CD4-positive, alpha-beta memory T cell (primary cell): ENCODE measurements at places on chromosomes 2 and 18.

GRCh38 chr2:219029829-219030165 lies 11.5 kb downstream of the CFAP65 start:
- peak; percentile 73 for DNase-seq

GRCh38 chr18:31741097-31741735 lies 19.5 kb downstream of the SLC25A52 start:
- peak; percentile 50 for DNase-seq

DNA sequence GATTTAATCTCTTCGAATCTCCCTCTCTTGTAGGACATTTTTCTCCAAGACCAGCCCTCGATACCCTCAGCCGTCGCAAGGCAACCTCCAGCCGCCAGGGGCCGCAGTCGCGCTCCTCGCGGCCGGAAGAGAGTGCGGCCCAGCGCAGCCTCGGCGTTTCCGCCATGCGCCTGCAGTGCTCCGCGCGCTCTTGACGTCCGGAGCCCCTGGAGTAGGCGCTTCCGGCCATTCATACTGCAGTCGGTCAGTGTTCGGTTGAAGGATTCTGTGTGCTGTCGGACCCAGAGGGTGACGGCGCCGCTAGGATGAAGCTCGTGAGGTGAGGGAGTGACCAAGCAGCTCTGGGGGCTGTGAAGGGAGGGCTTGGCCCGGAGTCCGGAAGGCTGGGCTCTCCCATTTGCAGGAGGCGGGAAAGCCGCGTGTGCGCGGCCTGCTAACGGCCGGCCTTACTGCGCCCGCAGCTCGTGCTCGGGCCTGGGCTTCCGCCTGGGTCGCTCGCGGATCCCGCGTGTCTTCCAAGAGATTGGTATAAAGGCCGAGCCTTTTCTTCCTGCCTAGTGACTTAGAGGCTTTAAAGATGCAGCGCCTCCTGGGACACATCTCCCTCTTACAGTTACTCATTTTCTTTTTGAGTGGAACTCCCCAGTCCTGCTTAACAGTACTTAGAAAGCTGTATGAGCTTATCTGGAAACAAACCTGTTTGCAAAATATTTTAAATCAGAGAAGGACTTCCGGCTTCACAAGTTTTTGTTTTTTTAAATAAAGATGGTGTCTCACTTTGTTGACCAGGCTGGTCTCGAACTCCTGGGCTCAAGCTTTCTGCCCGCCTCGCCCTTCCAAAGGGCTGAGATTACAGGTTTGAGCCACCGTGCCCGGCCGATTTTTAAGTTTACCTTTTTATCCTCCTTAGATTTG lies at the start of gene SNRPD1:
SNRPD1 (plus strand) TSS at position 190 of the 915 bp plus-strand sequence; CDS start at position 306, 116 bp downstream.
- peak; percentile 83 for DNase-seq

GRCh38 chr2:188381614-188382013 lies 89.9 kb downstream of the GULP1 start:
- no peak for DNase-seq

- DNase-seq = peak; percentile 69
Observed at GRCh38 chr2:237695201-237695780, 67.9 kb downstream of the LRRFIP1 start.

- no peak for DNase-seq
Observed at GRCh38 chr2:186636800-186637496, 47.1 kb downstream of the ITGAV start.

GRCh38 chr2:165471349-165471950 lies 2.0 kb downstream of the CSRNP3 start:
- no peak for DNase-seq

DNA sequence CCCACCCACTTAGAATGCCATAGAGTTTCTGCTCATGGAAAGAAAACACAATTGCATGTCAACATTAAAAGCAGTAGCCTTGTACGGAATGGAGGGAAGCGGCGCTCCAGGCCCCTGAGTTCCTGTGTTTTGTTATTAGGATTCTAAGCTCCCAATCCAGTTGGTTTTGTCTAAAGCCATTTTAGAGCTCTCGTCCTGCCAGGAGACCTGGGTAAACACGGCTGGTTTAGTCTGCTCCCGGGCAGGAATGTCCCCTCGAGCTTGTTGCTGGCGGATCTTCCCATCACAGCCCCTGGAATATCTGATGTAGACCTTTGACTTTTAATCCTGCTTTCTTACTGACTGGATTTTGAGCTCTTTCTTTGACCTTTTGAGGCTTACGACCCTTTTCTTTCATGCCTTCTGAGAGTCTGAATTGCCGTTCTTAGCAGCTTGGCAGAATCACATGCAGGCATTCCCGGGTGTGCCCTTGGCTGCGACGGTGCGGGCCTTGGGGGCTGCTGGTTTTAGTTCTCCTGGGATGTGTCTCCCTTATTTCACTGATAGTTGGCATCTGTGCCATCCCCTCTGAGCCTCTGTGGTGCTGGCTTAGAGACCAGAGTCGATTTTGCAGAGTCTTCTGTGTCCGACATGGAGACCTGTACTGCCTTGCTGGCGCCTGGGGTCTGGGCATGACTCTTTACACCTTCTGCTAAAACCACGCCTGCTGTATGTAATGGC lies 25.4 kb downstream of the GREB1 start:
- DNase-seq = no peak

DNA sequence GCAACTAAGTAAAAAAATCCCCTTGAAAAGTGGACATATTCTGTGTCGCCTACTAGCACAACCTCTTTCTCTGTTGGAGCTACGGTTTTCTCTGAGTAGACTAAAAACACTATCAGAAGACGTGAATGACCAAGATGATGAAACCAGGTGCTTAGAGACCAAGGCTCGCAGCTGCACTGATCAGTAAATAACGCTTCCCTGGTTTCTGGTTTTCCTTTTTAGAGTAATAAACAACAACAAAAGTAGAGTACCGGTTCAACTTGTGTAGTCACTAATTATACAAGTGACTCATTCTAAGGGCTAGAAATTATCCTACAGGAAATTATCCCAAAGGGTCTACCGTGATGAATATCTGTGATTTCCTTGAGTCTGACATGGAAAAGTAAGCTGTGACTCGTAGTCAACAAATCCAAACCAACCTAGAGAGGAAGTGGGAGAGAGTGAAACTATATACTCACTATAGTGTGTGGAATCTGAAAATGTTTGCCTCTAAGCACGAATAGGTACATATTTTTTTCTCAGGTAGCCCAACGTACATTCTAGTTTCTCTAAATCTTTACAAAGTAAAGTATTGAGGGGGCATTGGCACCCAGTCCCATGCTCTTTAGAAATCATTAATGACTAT lies 17.8 kb downstream of the RASGRP3 start:
- no peak for DNase-seq

- no peak for DNase-seq
Observed at GRCh38 chr18:35950628-35950982, 21.9 kb upstream of the RMP24 start.

DNA sequence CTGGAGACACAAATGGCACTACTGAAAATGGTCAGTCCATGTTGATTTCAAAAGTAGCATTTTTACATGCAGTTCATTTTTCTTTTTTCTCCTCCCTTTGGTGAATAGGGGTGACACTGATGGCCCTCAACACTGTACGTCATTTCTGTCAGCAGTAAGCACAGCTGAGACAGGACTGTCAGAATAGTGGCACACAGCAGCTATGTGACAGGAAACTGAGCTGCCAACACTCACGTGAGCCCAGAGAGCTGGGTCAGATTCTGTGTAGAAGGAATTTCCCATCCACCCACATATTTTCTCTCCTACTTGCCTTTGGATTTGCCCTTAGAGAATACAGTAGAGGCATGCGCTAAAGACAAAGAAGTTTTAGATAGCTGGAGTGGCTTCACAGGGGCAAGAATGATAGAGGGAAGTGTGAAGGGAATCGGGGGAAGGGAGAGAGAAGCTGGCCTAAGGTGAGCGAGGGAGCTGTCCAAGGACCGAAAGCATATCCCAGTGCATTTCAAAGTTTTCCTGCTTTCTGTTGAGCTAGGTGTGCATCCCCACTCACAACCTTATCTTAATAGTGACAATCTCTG lies 476.6 kb downstream of the CNTNAP5 start:
- no peak for DNase-seq

- no peak for DNase-seq
Observed at GRCh38 chr18:78323453-78324197, 656.0 kb upstream of the SALL3 start.

DNA sequence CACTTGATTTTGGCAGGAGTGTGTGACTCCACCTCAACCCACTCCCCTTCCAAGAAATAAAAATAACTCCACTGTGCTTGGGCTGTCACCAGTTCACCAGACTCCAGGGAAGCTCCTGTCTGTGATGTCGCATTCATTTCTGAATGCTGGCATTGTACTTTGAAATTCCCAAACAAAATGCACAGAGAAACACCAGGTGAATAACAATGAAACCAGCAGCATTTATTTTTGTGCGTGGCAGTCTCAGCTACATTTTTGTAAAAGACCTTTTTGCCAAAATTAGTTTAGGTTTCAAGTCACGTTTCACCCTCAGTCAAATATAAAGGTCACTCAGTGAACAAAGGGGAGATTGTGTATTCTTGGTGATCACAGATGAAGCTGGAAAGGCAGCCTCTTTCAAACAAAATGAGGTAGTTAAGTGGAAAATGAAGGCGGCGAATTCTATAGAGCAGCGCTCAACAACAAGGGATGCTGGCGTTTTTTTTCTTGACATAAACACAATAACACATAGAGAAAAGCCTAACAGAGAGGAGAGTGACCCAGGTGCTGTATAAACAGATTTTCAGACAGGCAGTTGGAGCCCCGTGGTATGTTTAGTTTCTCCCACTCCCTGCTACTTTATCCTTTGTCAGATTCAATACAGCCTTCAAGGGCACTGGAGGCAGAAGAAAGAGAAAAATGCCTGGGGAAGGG lies 210.3 kb upstream of the GCFC2 start:
- no peak for DNase-seq

DNA sequence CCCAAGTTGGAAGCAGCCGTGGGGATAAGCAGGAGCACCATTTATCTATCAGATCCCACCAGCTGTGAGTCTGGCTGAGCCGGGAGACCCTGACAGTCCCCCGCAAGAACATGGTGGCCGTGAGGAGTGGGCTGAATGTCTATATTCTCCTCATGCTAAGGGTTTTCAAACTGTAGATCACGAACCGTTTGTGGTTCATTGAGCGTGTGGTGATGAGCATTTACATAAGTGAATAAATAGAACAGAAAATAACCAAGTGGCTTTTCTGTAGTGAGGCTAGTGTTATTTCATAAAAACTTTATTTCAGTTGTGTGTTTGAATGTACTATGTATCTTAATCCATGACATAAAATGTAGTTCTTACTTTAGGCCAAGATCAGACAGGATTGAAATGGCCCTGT lies 190.2 kb upstream of the APCDD1 start:
- DNase-seq = no peak

DNA sequence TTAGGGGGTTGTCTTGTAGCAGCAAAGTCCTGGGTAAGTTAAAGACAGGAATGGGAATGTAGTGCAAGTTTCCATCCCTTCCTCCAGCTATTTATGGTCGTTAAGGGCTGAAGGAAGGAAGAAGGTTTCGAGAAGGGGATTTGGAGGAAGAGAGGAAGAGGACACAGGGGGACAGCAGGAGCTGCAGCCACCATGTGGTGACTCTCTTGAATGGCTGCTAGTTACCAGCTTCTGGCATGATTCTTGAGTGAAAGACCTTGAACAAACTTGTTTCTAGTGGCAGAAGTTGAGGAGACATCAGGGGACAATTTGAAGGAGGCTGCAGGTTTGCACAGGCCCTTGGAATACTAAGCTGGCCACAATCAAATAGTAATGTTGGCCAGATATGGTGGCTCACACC lies 116.6 kb downstream of the MTX2 start:
- DNase-seq = no peak

DNA sequence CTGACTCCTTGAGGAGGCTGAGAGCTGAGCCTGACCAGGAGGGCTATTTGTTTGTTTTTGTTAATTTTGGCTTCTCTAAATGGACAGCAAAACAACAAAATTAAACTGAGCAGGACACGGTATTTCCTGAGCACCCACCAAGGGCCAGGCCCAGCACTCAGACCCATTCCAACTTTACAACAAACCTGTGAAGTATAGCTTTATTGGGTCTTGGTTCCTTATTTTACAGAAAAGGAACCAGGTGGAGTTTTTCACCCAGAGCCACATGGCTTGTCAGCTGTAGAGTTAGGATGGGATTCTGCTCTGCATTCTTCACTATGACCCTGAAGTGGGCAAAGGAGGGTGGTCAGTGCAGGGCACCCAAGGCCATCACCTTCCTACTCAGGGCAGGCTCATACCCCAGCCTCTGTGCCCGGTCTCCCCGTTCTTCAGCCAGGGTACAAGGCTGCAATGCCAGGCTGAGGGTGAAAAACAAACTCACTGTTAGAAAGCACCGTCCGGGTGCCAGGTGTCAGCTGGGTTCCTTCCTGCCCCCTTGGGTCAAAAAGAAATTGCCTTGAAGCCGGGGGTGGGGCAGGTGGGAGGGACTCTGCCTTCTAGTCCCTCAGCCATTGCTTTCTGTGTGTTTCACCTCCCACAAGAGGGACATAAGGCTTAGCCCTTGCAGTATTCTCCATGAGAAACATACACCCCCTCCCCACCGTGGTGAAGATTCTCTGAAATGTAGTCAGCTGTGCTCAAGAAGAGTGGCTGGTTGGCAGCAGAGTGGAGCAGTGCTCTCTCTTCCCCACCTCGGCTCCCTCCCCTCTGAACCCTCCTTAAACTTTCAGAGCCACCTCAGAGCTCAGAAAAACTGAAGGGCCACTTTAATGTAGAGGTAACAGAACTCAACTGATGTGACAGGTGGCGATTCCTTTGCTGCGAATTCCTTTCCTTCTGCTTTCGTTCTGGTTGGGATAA lies 2.2 kb downstream of the PSD4 start:
- DNase-seq = no peak

DNA sequence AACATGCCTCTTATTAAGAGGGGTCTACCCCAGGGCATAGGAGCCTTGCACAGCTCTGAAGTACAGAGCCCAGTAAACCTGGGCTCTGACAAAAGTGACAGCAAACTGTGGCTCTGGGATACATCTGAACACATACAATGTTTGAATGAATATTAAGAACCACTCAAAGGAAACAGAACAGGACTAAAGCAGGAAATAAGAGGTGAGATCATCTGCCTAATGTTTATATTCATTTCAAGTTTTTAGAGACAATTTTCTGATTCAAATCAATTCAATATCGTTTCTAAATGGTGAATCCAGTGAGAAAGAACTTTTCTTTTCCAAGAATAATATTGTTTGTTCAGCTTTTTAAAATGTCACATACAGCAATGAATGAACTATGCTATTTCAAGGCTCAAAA lies 136.7 kb upstream of the CAVIN2 start:
- no peak for DNase-seq

- DNase-seq = peak; percentile 72
Observed at GRCh38 chr18:47930199-47930930, at the start of gene SMAD2. Gene SMAD2 (minus strand): TSS chr18:47930659. CDS start chr18:47896756, 33,903 bp downstream.

GRCh38 chr2:167114018-167114417 lies 225.7 kb downstream of the XIRP2 start:
- DNase-seq = no peak

DNA sequence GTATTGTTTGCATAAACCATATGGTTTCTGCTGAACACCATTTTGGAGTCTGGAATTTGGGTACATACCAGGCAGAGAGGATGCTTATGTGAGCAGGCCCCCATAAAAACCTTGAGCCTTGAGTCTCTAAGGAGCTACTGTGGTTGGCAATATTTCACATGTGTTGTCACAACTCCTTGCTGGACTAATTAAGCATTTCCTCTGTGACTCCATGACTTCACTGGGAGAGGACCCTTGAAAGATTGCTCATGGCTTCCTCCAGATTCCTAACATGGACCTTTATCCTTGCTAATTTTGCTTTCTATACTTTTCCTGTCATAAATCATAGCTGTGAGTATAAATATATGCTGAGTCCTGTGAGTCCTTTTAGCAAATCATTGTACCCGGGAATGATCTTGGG lies 7.6 kb upstream of the COQ10B start:
- no peak for DNase-seq

- no peak for DNase-seq
Observed at GRCh38 chr18:55069497-55069896, 110.2 kb upstream of the CCDC68 start.
